ENCODE measurements at places on chromosomes 6 and 20.

DNA sequence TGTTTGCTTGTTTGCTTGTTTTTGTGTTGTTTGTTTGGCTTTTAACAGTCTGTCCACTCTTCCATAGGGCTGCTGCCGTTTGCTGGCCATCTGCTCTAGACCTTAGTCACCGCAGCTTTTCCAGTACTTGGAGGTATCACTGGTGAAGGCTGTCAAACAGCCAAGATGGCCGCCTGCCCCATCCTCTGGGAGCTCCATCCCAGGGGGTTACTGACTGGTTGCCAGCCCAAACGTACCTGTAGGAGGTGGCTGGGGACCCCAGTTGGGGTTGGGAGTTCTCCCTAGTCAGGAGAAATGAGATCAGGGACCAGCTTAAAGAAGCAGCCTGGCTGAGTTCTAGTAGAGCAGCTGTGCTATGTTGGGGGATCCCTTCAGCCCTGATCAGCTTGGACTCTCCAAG lies 418.4 kb downstream of the KHDRBS2 start:
- no peak for DNase-seq

- no peak for DNase-seq
Observed at GRCh38 chr20:35883336-35883777, 70.9 kb downstream of the SCAND1 start.

DNA sequence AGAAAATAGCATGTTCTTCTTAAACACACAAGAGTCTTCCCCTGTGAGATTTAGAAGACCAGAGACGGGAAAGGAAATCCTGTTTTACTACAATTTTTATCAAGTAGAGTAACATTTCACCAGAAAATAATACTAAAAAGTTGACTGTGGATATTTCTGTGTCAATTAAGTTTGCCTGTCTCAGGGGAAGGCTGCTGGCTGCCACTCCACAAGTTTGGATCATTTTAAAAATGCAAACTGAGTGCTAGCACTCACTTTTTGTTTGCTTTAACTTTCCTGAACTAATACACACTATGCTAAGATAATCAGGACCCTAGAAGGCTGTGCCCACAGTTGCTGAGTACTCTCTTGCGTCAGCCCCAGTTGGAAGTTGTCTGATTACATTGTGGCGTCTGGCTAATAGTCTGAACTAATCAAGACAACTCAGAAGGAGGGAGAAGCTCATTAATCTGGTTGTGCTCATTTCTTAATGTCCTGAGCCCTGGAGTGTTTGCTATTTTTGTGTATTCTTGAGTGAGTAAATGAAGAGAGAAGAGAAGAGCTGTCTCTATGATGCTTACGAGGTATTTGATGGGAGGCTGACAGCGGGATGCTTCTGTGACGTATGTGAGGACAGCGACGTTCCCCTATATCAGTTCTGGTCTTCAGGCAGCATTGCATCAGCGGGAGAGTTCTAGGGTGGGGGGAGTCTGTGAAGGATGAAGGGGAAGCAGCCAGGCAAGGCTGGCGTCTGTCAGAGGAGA lies 664.2 kb downstream of the QKI start:
- DNase-seq: no peak

DNA sequence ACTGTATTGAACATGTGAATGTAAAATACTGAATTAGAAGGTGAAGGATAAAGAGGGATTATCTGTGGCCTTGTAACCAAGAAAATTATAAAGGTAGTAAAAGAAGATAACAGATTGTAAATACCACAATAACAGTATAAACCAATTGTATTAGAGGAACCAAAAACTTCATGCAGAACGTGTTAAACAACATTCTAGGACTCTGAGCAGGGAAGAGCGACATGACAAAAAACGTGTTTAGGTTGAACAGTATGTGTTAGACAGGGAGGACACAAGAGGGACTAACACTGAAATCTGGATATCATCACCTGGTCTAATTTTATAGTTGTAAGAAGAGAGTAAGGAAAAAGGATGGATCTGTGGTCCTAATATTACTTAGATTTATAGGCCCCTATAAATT lies 259.0 kb upstream of the RUNX2 start:
- no peak for DNase-seq

DNA sequence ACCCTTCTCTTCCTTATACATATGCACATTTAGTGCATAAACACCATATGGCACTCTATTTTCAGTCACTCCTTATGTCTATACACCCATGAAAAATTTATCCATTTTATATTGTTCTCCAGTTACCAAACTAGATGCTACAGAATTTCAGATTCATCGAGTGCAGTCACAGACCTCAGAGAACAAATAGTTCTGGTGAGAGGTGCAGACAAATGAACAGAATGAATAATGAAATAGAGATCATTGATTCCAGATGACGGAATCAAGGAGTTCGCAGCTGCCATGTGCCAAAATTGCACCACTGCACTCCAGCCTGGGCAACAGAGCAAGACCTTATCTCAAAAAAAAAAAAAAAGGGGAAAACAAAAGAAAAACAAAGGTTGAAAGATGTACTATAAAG lies 214.8 kb upstream of the CEP162 start:
- DNase-seq: no peak

DNA sequence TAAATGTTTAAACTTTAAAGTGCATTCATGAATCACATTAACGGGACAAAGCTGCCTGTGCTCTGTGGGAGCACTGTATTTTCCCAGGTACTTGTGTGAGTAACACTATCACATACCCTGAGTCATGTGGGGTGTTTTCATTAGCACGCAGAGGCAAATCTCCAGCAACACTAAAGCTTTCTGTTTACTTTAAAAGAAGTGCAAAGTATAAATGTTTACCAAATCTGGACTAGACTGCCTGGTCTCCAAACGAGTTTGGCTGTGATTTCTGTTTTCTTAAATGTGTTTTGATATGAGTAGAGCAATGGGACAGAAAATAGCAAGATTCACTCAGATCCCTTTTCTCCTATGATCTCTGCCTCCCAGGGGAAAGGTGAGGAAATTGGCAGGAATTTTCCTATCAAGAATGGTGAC lies 28.8 kb upstream of the RIPPLY2 start:
- no peak for DNase-seq

- no peak for DNase-seq
Observed at GRCh38 chr6:147765541-147765940, 257.1 kb downstream of the SAMD5 start.

GRCh38 chr6:108576709-108577108 lies 16.0 kb downstream of the FOXO3 start:
- no peak for DNase-seq

GRCh38 chr6:142855893-142856623 lies 88.9 kb downstream of the HIVEP2 start:
- no peak for DNase-seq

DNA sequence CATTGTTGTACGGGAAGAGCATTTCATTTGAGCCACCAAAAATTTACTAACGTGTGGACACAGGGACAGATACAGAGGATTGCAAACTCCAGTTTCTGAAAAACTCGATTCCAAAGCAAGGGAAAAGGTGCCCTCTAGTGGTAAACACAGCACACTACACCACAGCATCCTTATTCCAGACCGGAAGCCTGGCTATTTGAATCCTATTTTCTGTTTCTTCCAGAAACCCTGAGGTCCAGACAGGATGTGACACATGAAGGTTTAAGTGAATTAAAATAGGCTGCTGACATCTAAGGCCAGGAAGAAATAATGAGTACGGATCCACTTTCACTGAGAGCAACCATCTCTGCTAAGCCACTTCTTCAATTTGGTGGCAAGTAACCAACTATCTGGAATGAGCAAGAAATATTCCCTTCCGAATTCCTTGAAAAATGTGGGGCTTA lies 31.8 kb upstream of the GMPR start:
- DNase-seq: no peak
